Activated CD4-positive, alpha-beta T cell treated with anti-CD3 and anti-CD28 coated beads for 36 hours (primary cell): ENCODE measurements at places on chromosomes 12 and 14.

DNA sequence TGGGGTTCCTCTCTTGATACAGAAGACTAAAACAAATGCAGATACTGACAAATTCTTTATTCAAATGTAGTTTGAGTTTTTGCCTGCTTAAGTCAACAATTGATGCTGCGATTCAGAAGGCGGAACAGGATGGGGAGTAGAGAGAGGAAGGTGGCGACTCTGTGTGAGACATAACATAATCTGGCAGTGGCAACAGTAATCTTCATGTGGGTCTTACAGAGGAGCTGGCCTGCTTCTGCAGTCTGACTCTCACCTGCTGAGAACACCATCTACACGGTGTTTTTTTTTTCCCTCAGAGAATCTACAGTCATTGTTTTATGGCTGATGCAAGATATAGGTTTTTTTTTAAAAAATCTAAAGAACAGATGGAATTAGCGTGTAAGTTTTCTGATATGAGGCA is 10.1 kb downstream of the CCDC92 start:
- no peak overlapping the region for H3K27ac ChIP-seq
- H3K4me1 ChIP-seq: no peaks in the 10 kb centered on the region
- H3K36me3 ChIP-seq: no peaks in the 10 kb centered on the region
- H3K27me3 ChIP-seq: no peaks in the 10 kb centered on the region
- no peak overlapping the region for H3K4me3 ChIP-seq

- H3K36me3 ChIP-seq: no peaks in the 10 kb centered on the region
- no peak overlapping the region for H3K27ac ChIP-seq
- peaks cover 69% of the 10 kb centered on the region for H3K27me3 ChIP-seq
- peaks cover 10% of the 10 kb centered on the region for H3K4me1 ChIP-seq
- no peak for DNase-seq
These were observed 37.1 kb upstream of the STON2 start for GRCh38 chr14:81437244-81437643.

GRCh38 chr14:32408018-32408417 is 78.9 kb downstream of the AKAP6 start:
- no peak overlapping the region for H3K27ac ChIP-seq
- DNase-seq: no peak

DNA sequence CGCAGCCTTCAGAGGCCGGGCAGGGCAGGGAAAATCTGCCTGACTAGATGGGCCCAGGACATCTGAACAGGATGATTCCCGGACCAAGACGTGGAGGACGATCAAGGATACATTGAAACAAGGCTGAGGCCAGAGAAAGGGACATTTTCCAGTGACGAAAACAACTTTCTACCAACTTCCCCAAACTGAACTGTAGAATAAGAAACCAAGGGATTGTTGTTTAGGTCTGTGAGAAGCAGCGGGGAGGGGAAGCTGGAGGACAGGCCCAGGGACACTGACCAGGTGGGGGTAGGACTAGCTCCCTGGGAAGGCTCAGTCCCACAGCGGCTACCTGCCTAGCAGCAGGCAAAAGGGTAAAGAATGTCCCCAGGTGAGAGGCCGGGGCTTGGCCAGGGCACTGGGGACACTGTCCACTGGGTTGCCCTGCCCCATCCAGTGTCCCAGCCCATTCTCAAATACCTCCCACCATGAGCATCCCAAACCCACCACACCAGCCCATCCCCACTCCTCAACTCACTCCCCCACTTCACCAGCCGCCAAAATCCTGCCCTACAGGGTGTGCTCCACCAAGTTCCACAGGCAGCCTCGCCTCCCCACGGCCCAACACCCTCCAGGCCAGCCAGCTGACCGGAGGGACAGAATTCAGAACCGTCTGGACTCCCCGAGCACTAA is 995 bp downstream of the TNFRSF1A start:
- peaks cover 3% of the 10 kb centered on the region for H3K36me3 ChIP-seq
- peak; percentile 35 for DNase-seq
- no peak overlapping the region for H3K4me3 ChIP-seq
- no peak overlapping the region for H3K27ac ChIP-seq
- no peaks in the 10 kb centered on the region for H3K27me3 ChIP-seq

- DNase-seq: no peak
- no peaks in the 10 kb centered on the region for H3K27me3 ChIP-seq
- no peak overlapping the region for H3K27ac ChIP-seq
- no peak overlapping the region for H3K4me3 ChIP-seq
- no peaks in the 10 kb centered on the region for H3K36me3 ChIP-seq
These were observed 469.0 kb upstream of the FOXG1 start for GRCh38 chr14:28297559-28297958.

GRCh38 chr12:51023625-51024382 is 2.4 kb downstream of the SLC11A2 start:
- peaks cover 24% of the 10 kb centered on the region for H3K36me3 ChIP-seq
- peak overlapping the region; percentile 93 for H3K4me3 ChIP-seq
- peak overlapping the region; percentile 98 for H3K27ac ChIP-seq
- no peaks in the 10 kb centered on the region for H3K27me3 ChIP-seq

DNA sequence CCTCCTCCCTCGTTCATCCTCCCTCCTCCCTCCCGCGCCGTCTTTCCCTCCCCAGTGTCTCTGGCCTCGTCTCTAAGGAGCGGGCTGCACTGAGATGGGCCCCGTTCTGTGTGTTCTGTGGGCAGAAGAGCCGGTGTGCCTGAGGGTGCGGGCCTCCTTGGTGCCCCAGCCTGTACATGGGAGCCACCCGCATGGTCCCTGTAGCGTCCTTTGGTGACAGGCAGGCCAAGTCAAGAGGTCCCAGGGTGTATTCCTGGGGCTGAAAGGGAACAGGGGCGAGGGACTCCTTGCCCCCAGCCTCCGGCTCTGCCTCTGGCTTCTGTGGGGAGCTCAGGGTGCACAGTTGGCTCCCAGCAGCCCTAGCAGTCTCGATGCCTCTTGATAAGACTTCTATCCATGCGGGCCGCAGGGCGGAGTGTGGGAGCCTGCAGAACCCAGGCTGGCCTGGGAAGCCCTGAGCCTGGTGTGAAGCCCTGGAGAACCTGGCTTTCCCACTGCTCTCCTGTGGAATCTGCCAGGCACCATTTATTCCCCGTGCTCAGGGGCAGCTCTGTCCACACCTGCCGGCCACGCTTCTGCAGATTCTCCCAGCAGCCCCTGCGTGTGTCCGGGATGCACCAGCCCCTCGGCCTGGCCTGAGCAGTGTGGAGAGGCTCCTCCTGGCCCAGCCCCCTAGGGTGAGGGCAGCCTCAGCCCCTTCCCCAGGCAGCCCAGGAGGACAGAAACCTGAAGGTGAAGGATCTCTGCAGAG is 181.3 kb downstream of the KIF26A start:
- no peak overlapping the region for H3K27ac ChIP-seq
- peaks cover 6% of the 10 kb centered on the region for H3K27me3 ChIP-seq
- no peak for DNase-seq
- no peaks in the 10 kb centered on the region for H3K4me1 ChIP-seq
- H3K36me3 ChIP-seq: no peaks in the 10 kb centered on the region
- H3K4me3 ChIP-seq: no peak overlapping the region

DNA sequence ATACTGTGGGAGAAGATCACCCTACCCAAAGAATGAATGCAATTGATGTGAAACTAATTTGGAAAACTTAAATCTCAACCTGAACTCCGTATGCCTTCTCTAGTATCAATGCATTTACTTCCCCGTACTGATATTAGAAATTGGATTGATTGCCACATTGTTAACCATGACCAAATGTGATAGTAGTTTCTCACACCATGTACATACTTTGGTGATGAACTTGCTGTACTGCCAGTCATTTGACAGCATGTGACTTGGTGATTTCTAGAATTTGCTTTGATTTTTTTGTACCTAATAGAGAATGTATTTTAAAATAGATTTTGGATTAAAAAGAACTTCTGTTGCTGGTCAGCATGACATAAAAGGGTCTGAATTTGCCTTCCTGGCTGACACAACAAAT is 579.8 kb upstream of the TMEM132C start:
- DNase-seq: no peak
- H3K36me3 ChIP-seq: no peaks in the 10 kb centered on the region
- H3K4me1 ChIP-seq: no peaks in the 10 kb centered on the region
- no peaks in the 10 kb centered on the region for H3K27me3 ChIP-seq
- H3K4me3 ChIP-seq: no peak overlapping the region

- DNase-seq: no peak
- H3K4me3 ChIP-seq: no peak overlapping the region
- peaks cover 4% of the 10 kb centered on the region for H3K27me3 ChIP-seq
- no peak overlapping the region for H3K27ac ChIP-seq
- H3K4me1 ChIP-seq: no peaks in the 10 kb centered on the region
These were observed 172.6 kb downstream of the ANO4 start for GRCh38 chr12:100967189-100967588.

GRCh38 chr14:80957613-80958012 is 2.2 kb downstream of the TSHR start:
- no peak overlapping the region for H3K27ac ChIP-seq
- DNase-seq: no peak

DNA sequence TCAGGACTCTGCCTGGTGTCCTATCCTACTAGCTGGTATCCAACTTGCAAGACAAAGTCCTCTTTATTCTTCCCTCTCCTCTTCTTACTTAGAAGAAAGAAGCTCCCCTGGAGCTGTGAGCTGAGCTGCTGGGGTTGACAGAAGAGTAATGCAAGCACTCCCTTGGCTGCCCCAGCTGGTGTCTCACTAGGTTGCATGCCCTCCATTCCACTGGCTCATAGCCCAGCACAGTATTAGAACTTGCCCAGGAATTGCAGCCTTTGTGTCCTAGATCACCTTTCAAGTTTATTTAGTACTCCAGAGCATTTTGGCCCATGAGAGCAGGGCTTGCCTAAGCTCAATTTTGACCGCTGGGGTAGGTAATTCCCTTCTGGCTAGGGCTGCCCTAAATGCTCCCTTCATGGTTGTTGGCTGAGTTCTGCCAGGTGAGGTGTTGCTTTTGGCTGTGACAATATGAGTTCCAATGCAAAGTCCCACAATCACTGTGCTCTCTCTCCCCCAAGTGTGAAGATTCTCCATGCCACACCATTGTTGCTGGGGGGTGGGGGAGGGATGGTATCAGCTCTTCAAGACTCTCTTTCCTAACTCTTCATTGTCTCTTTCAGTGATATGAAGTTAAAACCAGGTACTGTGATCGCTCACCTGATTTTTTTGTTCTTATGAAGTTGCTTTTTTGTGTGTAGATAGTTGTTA is 317.4 kb upstream of the DDHD1 start:
- no peak for DNase-seq
- no peak overlapping the region for H3K27ac ChIP-seq
- no peaks in the 10 kb centered on the region for H3K27me3 ChIP-seq
- no peak overlapping the region for H3K4me3 ChIP-seq
- H3K4me1 ChIP-seq: no peaks in the 10 kb centered on the region

DNA sequence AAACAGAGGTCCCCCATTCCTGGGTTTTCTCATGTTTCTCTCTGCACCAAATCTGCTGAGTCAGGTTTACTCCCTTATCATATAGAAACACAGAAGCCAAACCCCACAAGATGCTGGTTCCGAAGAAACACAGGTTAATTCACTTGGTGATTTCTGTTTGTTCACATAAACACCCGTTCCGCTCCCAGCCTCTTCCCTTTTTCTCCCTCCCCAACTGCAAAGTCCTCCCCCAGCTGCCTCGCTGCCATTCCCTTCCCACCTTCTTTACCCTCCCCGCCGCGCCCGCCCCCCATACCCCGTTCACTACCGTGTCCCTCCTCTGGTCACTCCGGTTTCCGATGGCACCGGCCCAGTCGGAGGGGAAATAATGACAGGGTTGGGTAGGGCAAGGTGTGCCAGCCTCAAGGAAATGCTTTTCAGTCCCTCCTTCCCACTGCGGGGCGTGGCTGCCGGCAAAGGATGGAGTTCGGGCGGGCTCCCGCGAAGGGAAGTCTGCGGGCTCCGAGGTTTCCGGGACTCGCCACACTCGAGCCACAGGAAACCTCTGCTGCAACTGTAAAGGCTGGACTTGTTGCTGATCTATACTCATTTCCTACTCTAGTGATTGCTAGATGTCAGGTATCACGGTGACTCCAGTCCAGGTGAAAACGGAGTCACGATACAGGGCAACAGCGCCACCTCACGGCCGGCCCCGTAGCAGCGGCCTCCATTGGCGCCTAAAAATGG is at the start of gene STYK1:
TSS of gene STYK1 (minus strand) at position 394 of the 726 bp plus-strand sequence. CDS start 39,434 bp downstream, outside the sequence.
- H3K4me1 ChIP-seq: peaks cover 28% of the 10 kb centered on the region
- DNase-seq: peak; percentile 84
- peak within 1 kb of the TSS; percentile 70 for H3K4me3 ChIP-seq
- peaks cover 56% of the 10 kb centered on the region for H3K27me3 ChIP-seq

DNA sequence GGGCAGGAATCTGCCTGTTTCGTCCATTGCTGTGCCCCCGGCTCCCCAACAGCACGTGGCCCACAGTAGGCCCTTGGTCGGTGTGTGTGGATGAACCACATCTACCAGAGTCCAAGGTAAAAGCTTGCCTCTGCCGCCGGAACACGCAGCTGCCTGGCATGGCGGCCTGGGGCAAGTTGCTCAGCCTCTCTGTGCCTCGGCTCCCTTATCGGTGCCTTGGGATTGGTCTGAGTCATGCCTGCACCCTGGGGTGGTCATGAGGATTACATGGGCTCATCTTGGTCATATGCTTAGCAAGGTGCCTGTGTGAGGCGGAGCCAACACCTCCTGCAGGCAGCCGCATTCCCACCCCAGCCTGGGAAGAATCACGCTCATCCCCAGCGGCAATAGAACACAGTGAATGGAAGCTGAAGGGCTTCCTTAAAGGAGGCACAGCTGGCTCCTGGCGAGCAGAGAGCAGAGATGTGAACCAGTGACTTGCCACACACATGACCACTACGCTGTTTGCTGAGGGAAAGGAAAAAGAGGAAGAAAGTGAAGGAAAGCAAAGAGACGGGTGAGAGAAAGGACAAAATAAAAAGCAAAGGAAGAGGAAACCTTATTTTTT is 5.5 kb upstream of the SCARB1 start:
- peaks cover 10% of the 10 kb centered on the region for H3K27me3 ChIP-seq
- H3K4me3 ChIP-seq: peak overlapping the region; percentile 9
- DNase-seq: peak; percentile 32
- no peak overlapping the region for H3K27ac ChIP-seq
- H3K4me1 ChIP-seq: peaks cover 12% of the 10 kb centered on the region

- no peak overlapping the region for H3K4me3 ChIP-seq
- DNase-seq: no peak
- no peak overlapping the region for H3K27ac ChIP-seq
- no peaks in the 10 kb centered on the region for H3K27me3 ChIP-seq
- H3K36me3 ChIP-seq: no peaks in the 10 kb centered on the region
- no peaks in the 10 kb centered on the region for H3K4me1 ChIP-seq
These were observed 559.9 kb downstream of the TRHDE start for GRCh38 chr12:72832024-72832423.

GRCh38 chr12:59151243-59151642 is 230.9 kb upstream of the LRIG3 start:
- H3K36me3 ChIP-seq: no peaks in the 10 kb centered on the region
- no peaks in the 10 kb centered on the region for H3K27me3 ChIP-seq
- no peak for DNase-seq
- no peak overlapping the region for H3K4me3 ChIP-seq
- no peaks in the 10 kb centered on the region for H3K4me1 ChIP-seq

GRCh38 chr14:34338056-34338455 is 124.0 kb downstream of the SPTSSA start:
- H3K27me3 ChIP-seq: no peaks in the 10 kb centered on the region
- no peak for DNase-seq
- no peaks in the 10 kb centered on the region for H3K4me1 ChIP-seq
- no peaks in the 10 kb centered on the region for H3K36me3 ChIP-seq
- H3K27ac ChIP-seq: no peak overlapping the region
- H3K4me3 ChIP-seq: no peak overlapping the region

- no peak overlapping the region for H3K27ac ChIP-seq
- no peaks in the 10 kb centered on the region for H3K36me3 ChIP-seq
These were observed 307.3 kb downstream of the EGLN3 start for GRCh38 chr14:33643426-33644181.

- no peak overlapping the region for H3K4me3 ChIP-seq
- DNase-seq: no peak
- no peaks in the 10 kb centered on the region for H3K36me3 ChIP-seq
- no peaks in the 10 kb centered on the region for H3K4me1 ChIP-seq
These were observed 382.5 kb downstream of the RPS29 start for GRCh38 chr14:49203676-49204075.
